A549 treated with dexamethasone at 1 μM for 4 hours (cell line): ENCODE measurements at places on chromosomes 7 and 10. TPM values are rescaled to one million over a fixed set of nuclear protein-coding genes. Genes with fewer than 3 reads are reported as not detected.

The SPDYE2 gene
- not detected in 5 replicates for total RNA-seq

The MYPN gene
- total RNA-seq = 2.0 to 3.4 TPM (median 2.5 TPM) in 5 replicates

The KAZALD1 gene
- total RNA-seq = 2.0 to 3.3 TPM (median 2.9 TPM) in 5 replicates

The OR6V1 gene
- total RNA-seq = not detected in 5 replicates

The ARID5B gene
- total RNA-seq = 1.9 to 2.6 TPM (median 2.3 TPM) in 5 replicates

The RADIL gene
- total RNA-seq = 1.2 to 1.9 TPM (median 1.7 TPM) in 5 replicates

The PILRA gene
- total RNA-seq = 3.0 to 5.8 TPM (median 5.0 TPM) in 5 replicates

The DHTKD1 gene
- total RNA-seq = 7.8 to 10.8 TPM (median 9.8 TPM) in 5 replicates

The PIP gene
- total RNA-seq = 0.19 to 0.32 TPM (median 0.23 TPM) in 3 of 5 replicates, not detected in the others

The ARHGAP12 gene
- total RNA-seq = 21.3 to 27.7 TPM (median 22.0 TPM) in 5 replicates

The CRYGN gene
- total RNA-seq = not detected in 5 replicates

The AKR1C8 gene
- 0.07 to 0.14 TPM (median 0.08 TPM) in 5 replicates for total RNA-seq
